Astrocyte (in vitro differentiated cells and primary cell): ENCODE measurements at places on chromosomes 7 and 10.

- H3K4me1 ChIP-seq, result no peaks in the 10 kb centered on the region
- DNase-seq, result no peak
- H3K27ac ChIP-seq, result no peak overlapping the region
Observed at GRCh38 chr7:28840592-28840995, 117.5 kb downstream of the TRIL start.

GRCh38 chr10:58424176-58424575, 39.0 kb downstream of the TFAM start:
- no peak overlapping the region for H3K27ac ChIP-seq
- no peak overlapping the region for H3K4me3 ChIP-seq
- peak; percentile 61 for DNase-seq
- no peaks in the 10 kb centered on the region for H3K4me1 ChIP-seq

GRCh38 chr7:103573479-103574058, 127.6 kb upstream of the SLC26A5 start:
- no peak overlapping the region for H3K4me3 ChIP-seq
- H3K4me1 ChIP-seq, result no peaks in the 10 kb centered on the region
- DNase-seq, result peak; percentile 12
- H3K36me3 ChIP-seq, result no peaks in the 10 kb centered on the region

- H3K36me3 ChIP-seq, result no peaks in the 10 kb centered on the region
- H3K27me3 ChIP-seq, result peaks cover 64% of the 10 kb centered on the region
- no peak for DNase-seq
- peaks cover 8% of the 10 kb centered on the region for H3K4me1 ChIP-seq
- no peak overlapping the region for H3K4me3 ChIP-seq
- H3K27ac ChIP-seq, result no peak overlapping the region
Observed at GRCh38 chr10:103541616-103542015, 48.1 kb downstream of the NEURL1 start.

DNA sequence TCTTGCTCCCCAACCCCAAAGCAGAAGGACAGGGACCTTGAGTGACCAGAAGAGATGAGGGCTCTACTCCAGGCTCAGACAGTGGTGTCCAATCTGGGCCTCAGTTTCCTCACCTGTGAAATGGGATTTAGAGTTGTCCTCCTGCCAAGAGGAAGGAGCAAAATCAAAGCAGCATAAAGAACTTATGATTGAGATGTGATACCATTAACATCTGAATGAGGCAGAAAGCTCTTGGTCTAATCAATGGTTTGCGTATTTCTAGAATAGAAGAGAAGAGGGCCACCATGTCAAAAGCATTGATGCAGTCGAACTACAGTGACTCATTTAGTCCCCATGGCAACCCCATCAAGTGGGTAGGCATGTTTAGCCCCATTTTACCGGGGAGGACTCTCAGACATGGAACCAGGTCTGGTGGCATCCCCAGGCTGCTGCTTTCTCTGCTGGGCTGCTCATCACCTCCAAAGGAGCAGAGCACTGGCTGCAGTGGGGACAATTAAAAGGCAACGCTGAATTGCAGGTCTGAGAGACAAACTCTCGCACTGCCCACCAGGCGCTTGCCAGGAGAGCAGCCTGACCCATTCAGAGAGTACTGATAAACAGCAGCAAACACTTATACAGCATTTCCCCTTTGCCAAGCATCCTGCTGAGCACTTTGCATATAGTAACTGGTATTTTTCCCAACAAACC, 175.9 kb downstream of the NEURL1 start:
- no peak for DNase-seq
- no peaks in the 10 kb centered on the region for H3K36me3 ChIP-seq
- H3K27ac ChIP-seq, result no peak overlapping the region
- H3K4me3 ChIP-seq, result no peak overlapping the region
- H3K4me1 ChIP-seq, result peaks cover 6% of the 10 kb centered on the region
- H3K27me3 ChIP-seq, result no peaks in the 10 kb centered on the region

DNA sequence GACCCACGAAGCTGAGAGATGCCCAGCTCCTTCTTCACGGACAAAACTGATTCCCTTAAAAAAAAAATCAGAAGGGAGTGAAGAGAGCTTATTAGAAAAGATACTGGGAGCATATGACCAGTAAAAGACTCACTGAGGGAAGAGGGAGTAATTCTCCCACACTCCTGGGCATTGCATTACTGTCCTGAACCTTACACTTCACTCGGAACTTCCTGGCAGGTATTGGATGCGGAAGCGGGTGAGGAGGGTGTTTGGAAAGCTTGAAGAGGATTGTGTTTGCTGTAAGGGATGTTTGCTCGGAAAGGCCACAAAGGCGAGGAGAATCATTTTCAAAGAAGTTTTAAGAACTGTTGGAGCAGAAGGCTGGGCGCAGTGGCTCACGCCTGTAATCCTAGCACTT, 375 bp downstream of the HKDC1 start:
- no peaks in the 10 kb centered on the region for H3K36me3 ChIP-seq
- no peaks in the 10 kb centered on the region for H3K27me3 ChIP-seq
- H3K27ac ChIP-seq, result no peak overlapping the region
- DNase-seq, result no peak

DNA sequence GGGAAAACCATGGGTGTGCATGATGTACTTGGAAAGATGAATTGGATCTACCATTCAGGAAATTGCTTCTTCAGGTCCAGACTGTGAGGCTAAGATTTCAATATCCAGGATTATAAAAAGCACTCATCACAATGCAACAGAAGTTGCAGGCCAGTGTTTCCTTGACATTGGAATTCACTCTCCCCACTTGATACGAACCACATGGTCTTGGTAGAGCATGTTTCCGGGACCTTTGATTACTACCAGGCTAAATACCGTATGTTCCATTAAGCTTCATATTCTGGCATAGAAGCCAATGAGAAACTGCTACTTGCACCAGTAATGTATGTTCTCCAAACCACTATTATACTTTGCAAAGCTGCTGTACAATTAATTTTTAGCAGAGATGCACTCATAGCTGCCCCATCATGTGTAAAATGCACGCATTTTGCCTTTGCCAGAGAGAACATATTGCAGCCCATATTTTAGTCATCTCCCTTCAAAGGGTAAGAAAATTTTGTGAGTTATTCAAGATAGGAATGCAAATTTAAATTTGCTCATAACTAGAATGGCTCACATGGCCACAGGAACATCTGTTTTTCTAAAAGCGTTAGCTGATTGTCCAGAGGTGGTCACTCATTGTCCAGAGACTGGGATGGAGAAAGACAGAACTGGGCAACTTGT, 8.1 kb downstream of the FRMD4A start:
- H3K27me3 ChIP-seq, result peaks cover 9% of the 10 kb centered on the region
- no peak for DNase-seq

DNA sequence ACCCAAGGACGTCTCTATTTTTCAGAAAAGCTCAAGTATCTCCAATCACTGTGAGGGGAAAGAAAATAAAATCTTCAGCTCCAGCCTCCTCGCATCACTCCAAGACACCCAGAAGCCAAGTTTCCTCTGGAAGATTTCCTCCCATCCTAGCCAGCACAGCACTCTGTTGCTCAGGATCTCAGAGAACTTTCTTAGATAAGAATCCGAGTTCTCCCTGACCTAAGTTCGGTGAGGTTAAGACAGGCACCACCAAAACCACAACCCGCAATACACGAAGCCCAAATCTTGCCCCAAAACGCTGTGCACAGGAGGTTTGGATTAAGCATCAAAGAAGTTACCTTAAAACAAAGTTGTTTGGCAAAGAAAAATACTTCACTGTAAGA, 4.2 kb downstream of the FAM53B start:
- DNase-seq, result no peak
- H3K27me3 ChIP-seq, result no peaks in the 10 kb centered on the region

DNA sequence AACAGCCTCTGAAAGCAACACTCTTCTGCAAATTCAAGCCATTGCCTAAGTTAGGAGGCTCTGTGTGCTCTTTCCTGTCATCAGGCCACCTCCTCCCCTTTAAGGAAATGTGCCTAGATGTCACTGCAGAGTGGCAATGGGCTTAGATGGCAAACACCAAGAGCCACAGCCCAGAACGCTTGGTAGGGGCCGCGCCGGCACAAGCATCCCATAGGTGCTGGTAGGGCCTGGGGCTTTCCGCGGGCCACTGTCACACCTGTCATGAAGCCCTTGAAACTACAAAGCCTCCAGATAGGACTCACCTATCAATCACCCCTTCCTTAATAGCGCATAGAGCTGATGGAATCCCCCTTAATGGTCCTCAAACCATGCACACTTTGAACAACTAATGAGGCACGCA, 299.9 kb downstream of the GRID1 start:
- H3K4me1 ChIP-seq, result no peaks in the 10 kb centered on the region
- H3K4me3 ChIP-seq, result no peak overlapping the region
- no peaks in the 10 kb centered on the region for H3K36me3 ChIP-seq
- DNase-seq, result no peak
- H3K27ac ChIP-seq, result no peak overlapping the region

DNA sequence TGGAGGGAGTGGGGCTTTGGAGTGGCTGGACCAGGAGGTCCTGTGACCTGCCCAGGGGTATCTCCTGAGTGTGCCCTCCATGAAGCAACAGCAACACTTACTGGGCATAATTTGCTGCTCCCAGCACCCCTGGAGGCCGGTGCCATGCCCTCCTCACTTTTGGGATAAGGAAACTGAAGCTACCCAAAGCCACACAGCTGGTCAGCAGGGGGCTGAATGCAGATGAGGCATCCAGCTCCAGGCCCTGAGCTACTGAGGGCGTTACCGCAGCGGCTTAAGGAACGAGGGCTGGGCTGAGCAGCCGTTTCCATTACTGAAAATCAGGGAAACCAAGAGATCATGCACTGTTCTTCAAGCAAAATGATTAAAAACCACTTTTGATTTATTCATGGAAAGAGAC, 408.9 kb downstream of the GLRX3 start:
- H3K4me1 ChIP-seq, result no peaks in the 10 kb centered on the region
- no peak overlapping the region for H3K27ac ChIP-seq
- no peaks in the 10 kb centered on the region for H3K27me3 ChIP-seq
- no peak overlapping the region for H3K4me3 ChIP-seq
- no peak for DNase-seq
- H3K36me3 ChIP-seq, result no peaks in the 10 kb centered on the region

GRCh38 chr7:41445432-41445831, 257.5 kb downstream of the INHBA start:
- no peak overlapping the region for H3K4me3 ChIP-seq
- H3K27ac ChIP-seq, result no peak overlapping the region
- H3K27me3 ChIP-seq, result no peaks in the 10 kb centered on the region
- H3K4me1 ChIP-seq, result no peaks in the 10 kb centered on the region
- H3K36me3 ChIP-seq, result no peaks in the 10 kb centered on the region
- DNase-seq, result no peak

- H3K4me3 ChIP-seq, result no peak overlapping the region
- peak; percentile 88 for DNase-seq
- no peak overlapping the region for H3K27ac ChIP-seq
- H3K27me3 ChIP-seq, result no peaks in the 10 kb centered on the region
- H3K36me3 ChIP-seq, result no peaks in the 10 kb centered on the region
- H3K4me1 ChIP-seq, result peaks cover 4% of the 10 kb centered on the region
Observed at GRCh38 chr7:27066148-27066547, 29.7 kb downstream of the HOXA1 start.

- H3K36me3 ChIP-seq, result no peaks in the 10 kb centered on the region
- peaks cover 2% of the 10 kb centered on the region for H3K27me3 ChIP-seq
- H3K27ac ChIP-seq, result no peak overlapping the region
- no peak overlapping the region for H3K4me3 ChIP-seq
- no peaks in the 10 kb centered on the region for H3K4me1 ChIP-seq
Observed at GRCh38 chr7:31368620-31369019, 28.1 kb upstream of the NEUROD6 start.

GRCh38 chr7:40525764-40526163, 391.0 kb downstream of the SUGCT start:
- no peak overlapping the region for H3K4me3 ChIP-seq
- H3K36me3 ChIP-seq, result no peaks in the 10 kb centered on the region
- no peaks in the 10 kb centered on the region for H3K27me3 ChIP-seq
- H3K27ac ChIP-seq, result no peak overlapping the region

- H3K4me3 ChIP-seq, result no peak overlapping the region
- DNase-seq, result no peak
- no peaks in the 10 kb centered on the region for H3K36me3 ChIP-seq
- no peaks in the 10 kb centered on the region for H3K27me3 ChIP-seq
- H3K27ac ChIP-seq, result no peak overlapping the region
Observed at GRCh38 chr7:2470204-2471021, 5.8 kb downstream of the GRIFIN start.

- H3K36me3 ChIP-seq, result no peaks in the 10 kb centered on the region
- H3K27ac ChIP-seq, result peak overlapping the region; percentile 61
- H3K4me1 ChIP-seq, result peaks cover 16% of the 10 kb centered on the region
- DNase-seq, result no peak
- no peak overlapping the region for H3K4me3 ChIP-seq
Observed at GRCh38 chr10:121754666-121755065, 156.4 kb upstream of the FGFR2 start.

GRCh38 chr7:74097937-74098614, 14.5 kb downstream of the LIMK1 start:
- H3K27me3 ChIP-seq, result no peaks in the 10 kb centered on the region
- peaks cover 34% of the 10 kb centered on the region for H3K36me3 ChIP-seq
- peak overlapping the region; percentile 98 for H3K27ac ChIP-seq
- peak; percentile 98 for DNase-seq
- H3K4me1 ChIP-seq, result peaks cover 41% of the 10 kb centered on the region

DNA sequence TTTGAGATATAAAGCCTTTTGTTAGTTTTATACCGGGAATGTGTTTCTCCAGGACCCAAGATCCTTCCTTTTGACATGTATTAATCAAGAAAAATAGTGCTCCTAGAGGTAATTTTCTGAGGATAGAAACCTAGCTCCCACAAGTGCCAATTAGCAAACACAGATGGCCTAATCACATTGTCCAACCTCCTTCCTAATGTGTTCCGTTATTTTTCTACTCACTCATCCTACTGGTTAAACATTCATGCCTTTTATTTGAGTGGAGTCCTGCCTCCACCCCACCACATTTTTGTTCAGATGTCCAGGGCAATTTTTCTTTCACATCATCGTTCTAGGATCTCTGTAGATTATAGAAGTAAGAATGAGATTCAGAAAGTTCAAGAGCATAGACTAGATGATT, 610.0 kb upstream of the MBL2 start:
- no peak overlapping the region for H3K4me3 ChIP-seq
- no peaks in the 10 kb centered on the region for H3K36me3 ChIP-seq
- no peak overlapping the region for H3K27ac ChIP-seq

DNA sequence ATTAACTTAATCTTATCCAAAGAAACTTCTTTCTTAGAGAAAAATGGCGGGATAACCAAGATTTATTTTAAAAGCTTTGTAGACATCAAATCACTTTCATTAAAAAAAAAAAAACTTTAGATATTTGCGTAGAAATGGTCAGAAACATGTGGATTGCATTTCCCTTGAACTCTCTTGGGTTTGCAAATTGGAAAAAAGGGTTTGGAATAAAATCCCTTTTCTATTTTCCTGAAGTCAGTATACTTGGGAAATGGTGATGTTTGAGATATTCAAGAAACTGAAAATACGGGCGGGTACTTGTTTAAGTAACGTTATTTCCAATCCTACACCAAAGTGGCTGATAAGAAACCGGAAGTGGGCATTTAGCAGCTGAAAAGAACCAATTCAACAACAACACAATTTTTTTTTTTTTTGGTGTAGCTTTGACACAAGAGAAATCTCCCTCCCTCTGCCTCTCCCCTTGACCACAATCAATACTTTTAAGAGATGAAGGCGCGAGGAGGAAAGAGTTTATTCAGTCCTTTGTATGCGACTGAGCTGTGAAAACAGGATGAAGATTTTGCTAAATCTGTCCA, 13.7 kb upstream of the GFRA1 start:
- H3K4me3 ChIP-seq, result no peak overlapping the region
- no peaks in the 10 kb centered on the region for H3K36me3 ChIP-seq
- H3K4me1 ChIP-seq, result no peaks in the 10 kb centered on the region
- H3K27me3 ChIP-seq, result no peaks in the 10 kb centered on the region
- DNase-seq, result no peak
- no peak overlapping the region for H3K27ac ChIP-seq
